NCI-H2081 treated with DMSO at 0.1 percent for 48 hours (cell line): ENCODE measurements at places on chromosomes 1 and 21.
A peak's percentile ranks its signal among the peaks of the same experiment; 100 is the strongest.

DNA sequence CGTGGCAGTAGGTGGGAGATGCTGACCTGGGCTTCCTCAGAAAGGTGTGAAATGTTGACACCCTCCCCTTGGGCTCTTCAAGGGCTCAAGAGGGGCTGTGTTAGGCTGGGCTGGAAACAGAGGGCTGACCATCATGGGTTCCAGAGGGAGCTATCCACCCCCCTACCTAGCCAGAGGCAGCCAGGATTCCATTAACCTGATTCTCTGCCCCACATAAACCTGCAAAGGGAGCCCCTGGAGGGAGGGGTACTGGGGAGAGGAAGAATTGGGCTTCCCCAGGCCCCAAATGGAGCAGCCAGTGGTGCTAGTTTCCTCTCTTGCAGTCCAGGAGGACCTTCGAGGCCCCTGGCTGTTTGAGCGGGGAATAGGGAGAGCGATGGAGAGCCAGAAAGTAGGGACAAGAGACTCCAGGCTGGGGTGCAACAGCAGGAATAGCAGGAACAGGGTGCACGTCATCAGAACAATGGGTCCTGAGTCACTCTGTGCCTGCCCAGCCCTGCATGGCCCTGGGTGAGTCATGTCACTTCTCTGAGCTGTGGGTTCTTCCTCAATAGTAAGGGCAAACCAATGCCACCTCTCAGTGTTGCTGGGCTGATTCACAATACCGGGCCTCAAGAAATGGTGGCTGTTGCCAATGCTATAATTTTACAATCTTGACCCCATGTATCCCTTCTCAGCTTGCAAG lies 121.2 kb downstream of the EPHB2 start:
- no peak for DNase-seq

DNA sequence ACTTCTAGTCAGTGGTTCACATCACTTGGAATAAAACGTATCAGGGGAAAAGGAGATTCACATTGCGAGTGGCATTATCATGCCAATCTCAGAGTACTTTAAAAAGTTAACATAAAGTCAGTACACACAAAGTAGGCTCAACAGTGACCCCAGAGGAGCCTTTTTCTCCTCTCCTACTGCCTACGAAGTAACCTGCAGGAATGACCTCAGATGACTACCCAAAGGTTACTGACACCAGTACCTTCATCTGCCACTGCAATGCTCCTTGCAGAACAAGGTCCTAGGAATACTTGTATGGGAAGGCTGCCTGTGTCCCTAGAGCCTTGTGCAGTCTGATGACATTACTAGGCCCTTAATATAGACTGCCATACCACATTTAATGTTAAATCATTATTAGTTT lies 389.8 kb upstream of the LYPLAL1 start:
- no peak for DNase-seq

- DNase-seq: no peak
These were observed 55.5 kb downstream of the TGFB2 start for GRCh38 chr1:218400624-218401023.

DNA sequence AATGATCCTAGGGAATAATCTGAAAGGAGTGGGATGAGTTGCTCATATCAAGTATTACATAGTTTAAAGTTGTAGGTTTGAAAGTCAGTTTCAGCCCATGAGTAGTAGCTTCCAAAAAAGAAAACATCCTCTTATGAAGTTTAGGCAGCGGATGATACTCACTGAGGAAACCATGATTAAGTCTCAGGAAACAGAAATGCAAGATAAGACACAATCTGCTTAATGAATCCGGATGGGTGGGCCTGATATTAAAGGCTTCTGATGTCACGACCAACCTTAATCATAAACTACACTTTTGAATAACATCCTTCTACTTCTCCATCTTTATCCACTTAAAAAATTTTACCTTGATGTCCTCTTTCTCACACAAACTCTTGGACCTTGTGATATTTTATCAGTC lies 61.8 kb downstream of the S1PR1 start:
- no peak for DNase-seq

- peak; percentile 79 for DNase-seq
These were observed 114.8 kb upstream of the DPYD start for GRCh38 chr1:98035602-98036002.

- DNase-seq: no peak
These were observed 5.8 kb upstream of the LAMC2 start for GRCh38 chr1:183180218-183180617.

DNA sequence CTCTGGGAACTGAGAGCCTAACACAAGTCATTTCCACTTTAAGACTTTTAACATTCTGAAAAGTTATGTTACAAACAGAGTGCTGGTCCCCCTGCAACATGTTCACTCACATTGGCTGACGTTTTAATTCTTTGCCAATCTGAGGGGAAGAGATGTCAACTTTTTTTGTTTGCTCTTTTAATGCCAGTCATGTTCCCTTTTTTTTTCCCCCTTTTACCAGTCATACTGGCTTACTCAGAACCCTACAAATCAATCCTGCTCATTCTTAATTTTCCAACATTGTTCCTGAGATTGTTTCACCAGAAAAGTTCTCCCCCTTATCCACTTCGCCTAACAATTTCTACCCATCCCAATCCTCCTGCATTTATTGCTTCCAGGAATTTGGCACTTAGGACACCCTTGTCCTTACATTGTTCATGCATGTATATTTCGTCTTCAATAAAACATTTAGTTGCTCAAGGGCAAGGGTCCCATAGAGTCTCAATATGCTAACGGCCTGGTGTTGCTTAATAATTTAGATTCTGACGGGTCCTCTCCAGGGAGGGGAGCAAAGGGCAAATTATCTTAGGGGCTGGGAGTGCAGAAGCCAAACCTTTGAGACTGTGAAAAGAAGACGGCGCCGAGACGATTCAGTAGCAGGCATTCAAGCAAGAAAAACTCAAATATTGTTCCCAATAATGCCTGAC lies 624 bp upstream of the CR1L start:
- DNase-seq: no peak

- no peak for DNase-seq
These were observed 71.0 kb upstream of the ANGPTL1 start for GRCh38 chr1:178941849-178942248.

GRCh38 chr1:50214717-50215116 lies 106.0 kb downstream of the ELAVL4 start:
- DNase-seq: no peak

DNA sequence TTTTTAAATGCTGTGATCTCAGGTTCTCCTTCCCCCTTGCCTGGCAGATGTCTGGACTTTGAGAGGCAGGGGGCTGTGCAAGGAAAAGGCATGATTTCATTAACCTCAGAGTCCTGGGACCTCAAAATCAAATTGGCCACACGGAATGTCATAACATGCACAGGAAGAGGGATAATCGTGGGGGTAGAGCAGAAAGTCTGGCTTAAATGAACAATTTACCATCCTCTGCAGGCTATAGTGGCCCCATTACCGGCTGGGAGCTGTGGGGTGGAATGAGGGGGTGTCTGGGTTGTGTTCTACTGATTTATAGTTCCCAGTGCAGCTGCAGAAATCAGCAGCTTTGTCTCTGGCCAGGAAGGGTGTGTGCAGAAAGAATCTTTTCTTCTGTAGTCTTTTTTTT lies 10.8 kb downstream of the OPRD1 start:
- no peak for DNase-seq

GRCh38 chr1:104294259-104294658 lies 544.6 kb downstream of the AMY1C start:
- peak; percentile 55 for DNase-seq

GRCh38 chr1:220432408-220432807 lies 95.5 kb upstream of the MARK1 start:
- DNase-seq: no peak

- no peak for DNase-seq
These were observed 283.8 kb downstream of the TPR start for GRCh38 chr1:186091222-186091720.

DNA sequence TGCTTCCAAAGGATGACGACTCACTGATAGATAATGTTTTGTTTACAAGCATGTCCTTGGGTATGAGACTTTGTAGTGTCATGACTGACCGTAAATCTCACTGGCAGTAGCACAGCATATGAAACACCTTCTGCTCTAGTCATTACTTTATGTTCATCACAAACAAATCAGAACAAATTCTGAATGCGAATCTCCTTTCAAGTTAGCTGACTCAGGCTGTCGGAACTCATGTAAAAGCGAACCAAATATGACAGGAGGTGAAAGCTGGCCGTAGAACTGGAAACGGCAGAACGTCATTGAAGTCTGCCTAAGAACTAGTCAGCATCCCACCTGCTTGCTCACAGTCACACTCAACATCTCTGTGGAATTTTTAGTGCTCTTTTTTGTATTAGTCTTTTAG lies 143.9 kb downstream of the RGS7 start:
- DNase-seq: no peak

- no peak for DNase-seq
These were observed 13.0 kb downstream of the PHGDH start for GRCh38 chr1:119724611-119725218.

DNA sequence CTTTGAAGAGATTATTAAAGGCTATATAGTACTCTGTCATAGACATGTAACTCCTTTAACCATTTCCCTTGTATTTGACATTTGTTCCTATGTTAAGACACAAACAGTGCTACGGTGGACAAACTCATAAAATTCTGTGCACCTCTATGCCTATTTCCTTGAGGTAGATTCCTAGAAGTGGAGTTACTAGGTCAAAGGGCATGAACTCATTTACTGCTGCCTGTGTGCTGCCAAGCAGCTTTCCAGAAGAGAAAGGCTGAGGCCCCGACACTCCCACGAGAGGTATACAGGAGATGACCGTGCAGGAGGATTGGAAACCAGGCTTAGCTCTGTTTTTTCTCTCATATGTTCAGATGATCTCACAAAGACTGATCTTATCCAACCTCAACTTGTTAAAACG lies 34.4 kb upstream of the TENT5C start:
- DNase-seq: no peak

- DNase-seq: no peak
These were observed 137.6 kb downstream of the RGS7 start for GRCh38 chr1:241219449-241219848.

DNA sequence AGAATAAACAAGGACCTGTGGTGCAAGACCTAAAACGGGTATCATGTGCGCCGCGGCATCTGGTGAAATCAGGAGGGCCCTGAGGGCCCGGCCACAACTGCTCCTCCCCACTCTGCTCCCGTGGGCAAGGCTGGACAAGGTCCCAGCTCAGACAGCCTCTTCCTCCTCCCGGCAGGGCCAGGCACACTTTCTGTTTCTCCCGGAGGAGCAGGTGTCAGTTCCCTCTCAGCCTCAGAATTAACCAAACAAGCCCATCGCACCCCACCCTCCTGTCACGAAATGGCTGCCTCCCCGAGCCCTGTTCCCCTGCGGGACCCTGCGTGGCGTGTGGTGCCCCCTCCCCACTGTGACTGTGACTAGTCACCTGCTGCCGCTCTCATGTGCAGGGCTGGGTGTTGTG lies 15.2 kb downstream of the PTTG1IP start:
- DNase-seq: no peak

DNA sequence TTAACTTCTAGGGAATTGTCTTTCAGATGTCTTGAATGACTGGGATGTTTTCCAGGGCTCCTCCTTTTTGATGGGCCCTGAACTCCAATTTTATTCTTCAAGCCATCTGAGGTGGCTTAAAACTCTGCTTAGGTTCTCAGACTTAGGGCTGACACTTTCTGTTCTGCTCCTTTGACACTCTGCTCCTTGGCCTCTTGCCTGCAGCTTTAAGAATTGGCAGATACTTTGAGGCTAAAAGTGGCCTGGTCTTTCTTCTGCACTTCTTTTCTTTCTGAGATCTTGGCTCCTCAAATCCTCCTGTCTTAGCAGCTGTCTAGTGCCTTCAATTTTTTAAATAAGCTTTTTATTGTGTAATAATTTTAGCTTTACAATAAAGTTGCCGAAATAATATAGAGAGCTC lies 294.6 kb downstream of the RPS6KC1 start:
- DNase-seq: no peak

GRCh38 chr1:5751833-5752745 lies 240.1 kb downstream of the NPHP4 start:
- DNase-seq: no peak

DNA sequence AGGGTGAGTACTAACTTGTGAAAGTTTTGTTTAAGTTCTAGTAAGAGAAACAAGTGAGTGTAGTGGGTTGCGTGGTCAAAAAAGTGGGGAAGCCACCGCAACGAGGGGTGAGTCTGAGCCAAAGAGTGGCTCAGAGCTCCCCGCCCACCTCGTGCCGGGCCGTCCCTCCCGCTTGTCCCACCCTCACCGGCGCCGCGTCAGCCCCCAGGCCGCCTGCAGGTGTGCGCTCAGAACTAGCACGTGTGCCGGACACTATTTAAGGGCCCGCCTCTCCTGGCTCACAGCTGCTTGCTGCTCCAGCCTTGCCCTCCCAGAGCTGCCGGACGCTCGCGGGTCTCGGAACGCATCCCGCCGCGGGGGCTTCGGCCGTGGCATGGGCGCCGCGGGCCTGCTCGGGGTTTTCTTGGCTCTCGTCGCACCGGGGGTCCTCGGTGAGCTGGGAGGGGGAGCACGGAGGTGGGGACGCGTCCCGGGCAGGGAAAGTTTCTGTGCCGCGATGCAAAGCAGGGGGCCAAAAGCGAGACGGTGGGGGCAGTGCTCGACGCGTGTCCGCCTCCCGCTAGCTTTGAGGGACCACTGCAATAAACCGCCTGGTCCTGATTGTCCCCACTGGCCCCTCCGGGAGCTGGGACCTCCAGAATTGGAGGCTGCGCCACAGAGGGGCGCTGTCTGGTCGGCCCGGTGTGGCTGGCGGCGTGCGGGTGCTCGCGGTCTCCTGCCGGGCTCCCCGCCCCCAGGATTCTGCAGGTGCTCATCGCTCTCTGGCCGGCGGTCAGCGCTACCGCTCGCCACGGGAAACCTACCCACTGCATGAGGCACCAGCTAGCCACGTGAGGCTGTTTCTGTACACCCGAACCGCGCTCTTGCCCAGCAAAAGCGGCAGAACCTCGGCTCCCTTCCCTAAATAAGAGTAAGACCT lies at the start of gene CR2:
Gene CR2 (plus strand): TSS at position 283 of the 919 bp plus-strand sequence. CDS start 91 bp downstream, at position 374.
- peak; percentile 11 for DNase-seq

- DNase-seq: no peak
These were observed 62.5 kb downstream of the UBIAD1 start for GRCh38 chr1:11335417-11336056.

GRCh38 chr1:198701766-198702539 lies 63.1 kb downstream of the PTPRC start:
- DNase-seq: no peak

GRCh38 chr1:92118826-92119225 lies 38.7 kb downstream of the BTBD8 start:
- DNase-seq: no peak

DNA sequence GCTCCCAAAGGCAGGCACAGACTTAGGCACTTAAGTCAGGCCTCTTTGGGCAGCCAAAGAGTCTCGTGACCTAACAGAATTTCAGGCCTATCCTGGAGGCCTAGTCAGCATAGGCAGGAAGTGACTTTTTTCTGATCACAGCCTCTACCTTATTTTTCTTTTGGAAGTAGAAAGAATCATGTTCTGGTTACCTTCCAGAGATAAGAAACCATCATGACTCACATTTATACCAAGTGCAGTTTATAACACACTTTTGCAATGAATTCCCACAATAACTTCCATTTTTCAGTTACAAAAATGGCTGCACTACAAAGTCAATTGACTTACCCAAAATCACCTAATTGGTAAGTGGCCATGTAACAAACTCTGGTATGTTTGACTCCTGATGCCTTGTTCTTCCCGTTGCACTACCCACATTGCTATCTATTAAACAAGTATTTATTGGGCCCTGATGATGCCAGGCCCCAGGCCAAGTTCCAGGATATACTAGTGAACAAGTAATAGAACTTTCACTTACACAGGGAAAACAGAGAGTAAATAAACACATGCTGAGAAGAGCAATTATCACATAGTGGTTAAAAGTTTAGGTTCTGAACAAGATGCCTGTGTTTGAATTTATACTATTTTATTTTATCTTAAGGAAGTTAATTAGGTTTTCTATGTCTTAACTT lies 74.3 kb downstream of the SH3GLB1 start:
- DNase-seq: no peak

GRCh38 chr1:30790850-30791778 lies 33.5 kb upstream of the LAPTM5 start:
- DNase-seq: no peak
